ENCODE measurements at places on chromosomes 2 and 18.

DNA sequence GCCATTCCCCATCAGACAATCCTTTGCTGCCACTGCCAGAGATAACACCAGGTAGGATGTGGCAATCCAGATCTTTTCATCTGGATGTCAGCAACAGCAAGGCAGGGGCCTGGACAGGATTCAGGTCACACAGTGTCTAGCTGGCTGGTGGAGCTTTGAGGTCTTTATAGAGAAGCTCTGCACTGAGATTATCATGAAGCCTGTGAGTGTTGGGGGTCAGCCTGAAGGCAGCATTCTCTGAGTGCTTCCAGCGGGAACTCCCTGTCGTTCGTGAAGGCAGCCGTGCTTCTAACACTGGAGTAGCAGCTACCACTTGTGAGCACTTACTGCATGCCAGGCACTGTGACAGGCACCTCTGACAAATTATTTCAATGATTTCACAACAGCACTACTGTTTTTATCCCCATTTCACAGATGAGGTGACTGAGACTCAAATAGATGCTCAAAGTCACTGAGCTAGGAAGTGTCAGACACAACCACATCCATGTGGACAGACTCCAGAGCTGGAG lies 85.7 kb downstream of the SEMA4F start:
- DNase-seq, result no peak

- no peak for DNase-seq
Observed at GRCh38 chr2:229153267-229153666, 117.8 kb downstream of the PID1 start.

DNA sequence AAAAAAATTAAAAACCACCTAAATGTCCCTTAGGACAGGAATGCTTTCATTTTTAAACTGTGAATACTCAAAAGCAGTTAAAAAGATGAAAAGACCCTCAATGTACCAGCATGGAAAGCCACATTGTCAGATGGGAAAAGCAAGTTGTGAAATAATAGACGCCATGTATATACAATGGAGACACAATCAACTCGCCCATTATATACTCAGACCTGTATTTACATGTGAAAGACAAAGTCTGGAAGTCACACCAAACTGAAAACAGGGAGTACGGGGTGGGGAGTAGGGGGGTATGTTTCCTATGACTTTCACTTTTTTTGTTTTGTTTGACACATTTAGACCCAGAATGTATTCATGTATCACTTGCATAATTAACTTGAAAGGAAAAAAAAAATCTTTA lies 75.6 kb downstream of the CELF4 start:
- no peak for DNase-seq

- no peak for DNase-seq
Observed at GRCh38 chr2:22175003-22175402, 1051.2 kb downstream of the TDRD15 start.

- DNase-seq, result no peak
Observed at GRCh38 chr2:208645226-208645625, 238.6 kb downstream of the PTH2R start.

DNA sequence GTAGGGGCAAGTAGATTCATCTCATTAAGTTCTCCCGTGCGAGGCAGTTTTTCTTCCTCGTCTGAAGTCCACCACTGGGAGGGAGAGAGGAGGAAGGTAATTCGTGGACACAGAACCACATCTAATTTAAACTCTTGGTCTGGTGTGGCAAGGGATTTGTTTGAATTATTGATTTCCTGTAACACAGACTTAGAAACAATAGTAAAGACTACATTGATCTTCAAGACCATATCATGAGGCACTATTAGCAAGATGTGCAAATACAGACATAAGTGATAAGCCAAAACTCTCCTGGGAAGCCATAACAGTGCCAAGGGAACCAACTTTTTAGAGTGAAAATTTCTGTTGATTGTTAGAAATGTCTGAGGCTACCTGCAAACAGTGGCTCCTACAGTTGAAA lies 158.6 kb downstream of the ALPK2 start:
- DNase-seq, result no peak

- no peak for DNase-seq
Observed at GRCh38 chr2:88950010-88950409, 258.5 kb downstream of the RPIA start.

GRCh38 chr2:129713337-129713736 lies 266.1 kb upstream of the RAB6C start:
- DNase-seq, result no peak
